ENCODE measurements at places on chromosomes 16 and 17.

DNA sequence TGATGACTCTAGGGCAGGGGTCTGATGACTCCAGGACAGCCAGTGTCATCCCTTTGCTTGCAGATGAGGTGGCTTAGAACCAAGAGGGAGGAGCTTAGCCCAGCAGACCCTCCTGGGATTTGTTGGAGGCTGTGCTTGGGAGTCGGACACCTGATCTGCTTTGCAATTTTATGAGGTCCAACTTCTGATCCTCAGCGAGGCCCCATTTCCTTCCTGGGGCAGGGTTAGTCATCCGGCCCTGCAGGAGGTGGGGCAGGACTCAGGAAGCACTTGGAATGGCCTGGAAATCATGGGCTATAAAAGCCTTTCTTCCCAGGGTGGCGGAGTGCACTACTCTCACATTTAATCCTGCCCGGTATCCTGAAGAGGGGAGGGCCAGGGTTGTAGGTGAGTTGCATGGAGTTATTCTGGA, 168.5 kb downstream of the MSI2 start:
- DNase-seq, result no peak

DNA sequence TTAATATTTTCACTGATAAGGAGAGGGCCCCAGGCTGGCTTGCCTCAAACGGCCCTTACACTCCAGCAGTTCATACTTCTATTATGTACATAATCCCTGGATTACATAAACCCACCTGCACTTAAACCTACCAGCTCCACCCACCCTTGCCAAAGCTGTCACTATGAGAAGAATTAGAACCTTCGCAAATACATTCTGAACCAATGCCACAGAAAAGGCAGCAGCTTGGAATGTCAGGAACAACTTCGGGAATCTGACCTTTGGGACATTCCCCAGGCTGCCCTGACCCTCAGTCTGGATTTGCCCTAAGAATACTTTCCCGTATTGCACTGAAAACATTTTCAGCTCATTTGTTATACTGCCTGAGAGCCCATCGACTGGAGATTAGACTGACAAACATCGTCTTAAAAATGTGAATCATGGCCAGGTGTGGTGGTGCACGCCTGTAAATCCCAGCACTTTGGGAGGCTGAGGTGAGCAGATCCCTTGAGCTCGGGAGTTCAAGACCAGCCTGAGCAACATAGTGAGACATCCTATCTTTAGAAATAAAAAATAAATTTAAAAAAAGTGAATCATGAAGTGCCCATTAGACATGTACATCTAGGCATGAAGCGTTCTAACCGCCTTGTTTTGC, 21.0 kb upstream of the SEC14L1 start:
- no peak for DNase-seq

DNA sequence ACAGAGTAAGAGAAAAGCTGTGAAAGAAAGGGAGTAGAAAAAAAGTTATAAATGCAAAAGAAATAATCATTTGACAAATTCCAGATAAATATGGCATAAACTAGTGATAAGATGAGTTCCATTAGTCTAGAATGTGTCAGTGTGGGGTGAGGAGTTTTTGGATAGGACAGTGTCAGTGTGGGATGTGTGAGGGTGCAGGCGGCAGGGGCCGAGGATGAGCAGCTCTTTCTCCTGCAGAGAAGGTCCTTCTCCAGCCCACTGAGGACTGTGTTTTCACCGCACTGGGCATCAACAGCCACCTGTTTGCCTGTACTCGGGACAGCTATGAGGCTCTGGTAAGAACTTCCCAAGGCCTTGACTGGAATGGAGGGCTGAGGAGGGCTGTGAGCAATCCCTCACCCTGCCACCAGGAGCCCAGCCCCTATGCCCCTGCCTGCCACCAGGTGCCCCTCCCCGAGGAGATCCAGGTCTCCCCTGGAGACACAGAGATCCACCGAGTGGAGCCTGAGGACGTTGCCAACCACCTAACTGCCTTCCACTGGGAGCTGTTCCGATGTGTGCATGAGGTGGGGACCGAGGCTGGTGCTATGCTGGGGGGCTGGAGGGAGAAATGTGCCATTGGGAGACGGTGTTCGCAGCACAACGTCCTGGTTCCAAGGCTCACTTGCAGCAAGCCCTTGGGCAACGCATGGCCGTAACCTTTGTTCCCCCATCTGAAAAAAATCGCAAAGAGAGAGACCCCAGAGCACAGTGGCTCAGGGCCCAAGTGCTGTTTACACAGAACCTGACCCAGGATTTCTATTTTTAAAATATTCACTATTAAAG, 13.1 kb downstream of the RAPGEFL1 start:
- no peak for DNase-seq

DNA sequence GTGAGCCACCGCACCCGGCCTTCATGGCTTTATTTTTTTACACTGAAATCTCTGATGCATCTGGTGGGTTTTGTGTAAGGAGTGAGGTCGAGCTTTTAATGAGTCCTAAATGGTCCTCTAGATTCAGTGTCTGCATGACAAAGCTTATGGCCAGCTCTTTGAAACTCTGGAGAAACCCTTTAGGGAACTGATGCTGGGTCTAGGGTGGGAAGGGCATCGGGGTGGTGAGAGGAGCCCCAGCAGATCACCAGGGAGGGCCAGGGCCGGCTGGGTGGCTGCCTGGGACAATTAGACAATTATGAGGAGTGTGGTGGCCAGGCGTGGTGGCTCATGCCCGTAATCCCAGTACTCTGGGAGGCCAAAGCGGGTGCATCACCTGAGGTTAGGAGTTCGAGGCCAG, 93.9 kb downstream of the SEC14L1 start:
- no peak for DNase-seq

DNA sequence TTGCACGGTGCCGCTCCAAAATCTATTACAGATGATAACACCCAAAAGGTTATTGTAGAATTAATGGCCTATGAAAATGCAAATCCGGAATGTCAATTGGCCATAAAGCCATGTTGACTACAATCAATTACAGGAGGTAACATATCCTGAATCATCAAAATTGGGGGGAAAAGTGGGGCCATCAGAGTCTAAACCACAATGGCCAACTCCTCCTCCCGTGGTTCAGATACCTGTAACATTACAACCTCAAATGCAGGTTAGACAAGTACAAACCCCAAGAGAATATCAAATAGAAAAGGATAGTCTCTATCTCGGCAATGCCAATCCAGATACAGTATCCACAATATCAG, 14.9 kb downstream of the FLYWCH1 start:
- DNase-seq, result no peak

DNA sequence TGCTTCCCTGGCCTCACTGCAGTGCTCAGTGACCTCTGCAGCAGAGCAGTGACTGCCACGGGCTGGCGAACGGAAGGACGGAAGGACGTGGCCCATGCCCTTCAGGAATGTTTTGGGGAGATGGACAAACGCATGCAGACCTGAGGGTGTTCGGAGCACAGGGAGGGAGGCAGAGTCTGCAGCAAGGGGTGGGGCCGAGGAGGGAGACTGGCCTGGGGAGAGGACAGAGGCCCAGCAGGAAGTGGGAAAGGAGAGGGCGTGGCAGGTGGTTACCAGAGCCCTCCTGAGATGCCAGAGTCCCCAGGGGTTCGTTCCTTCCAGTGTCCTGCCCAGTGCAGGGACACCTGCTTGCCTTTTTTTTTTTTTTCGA, 21.9 kb downstream of the ADORA2B start:
- DNase-seq, result no peak

Measured in C1 segment of cervical spinal cord (tissue), 14 donors.